ENCODE measurements at places on chromosomes 16 and 17.

GRCh38 chr17:29594519-29595090 is 1.7 kb downstream of the ANKRD13B start:
- no peak for DNase-seq

DNA sequence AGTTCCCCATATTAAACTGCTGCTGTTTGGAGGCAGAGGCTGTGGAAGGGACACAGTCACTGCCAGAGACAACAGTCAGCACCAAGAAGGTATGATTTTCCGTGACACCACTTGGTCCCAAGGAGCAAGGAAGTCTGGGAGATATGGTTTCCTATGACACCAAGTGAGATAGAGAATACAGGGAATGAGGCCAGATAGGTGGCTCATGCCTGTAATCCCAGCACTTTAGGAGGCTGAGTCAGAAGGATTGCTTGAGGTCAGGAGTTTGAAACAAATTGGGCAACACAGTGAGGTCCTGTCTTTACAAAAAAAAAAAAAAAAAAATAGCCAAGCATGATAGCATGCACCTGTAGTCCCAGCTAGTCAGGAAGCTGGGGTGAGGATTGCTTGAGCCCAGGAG is 90.8 kb downstream of the ABCC12 start:
- no peak for DNase-seq

DNA sequence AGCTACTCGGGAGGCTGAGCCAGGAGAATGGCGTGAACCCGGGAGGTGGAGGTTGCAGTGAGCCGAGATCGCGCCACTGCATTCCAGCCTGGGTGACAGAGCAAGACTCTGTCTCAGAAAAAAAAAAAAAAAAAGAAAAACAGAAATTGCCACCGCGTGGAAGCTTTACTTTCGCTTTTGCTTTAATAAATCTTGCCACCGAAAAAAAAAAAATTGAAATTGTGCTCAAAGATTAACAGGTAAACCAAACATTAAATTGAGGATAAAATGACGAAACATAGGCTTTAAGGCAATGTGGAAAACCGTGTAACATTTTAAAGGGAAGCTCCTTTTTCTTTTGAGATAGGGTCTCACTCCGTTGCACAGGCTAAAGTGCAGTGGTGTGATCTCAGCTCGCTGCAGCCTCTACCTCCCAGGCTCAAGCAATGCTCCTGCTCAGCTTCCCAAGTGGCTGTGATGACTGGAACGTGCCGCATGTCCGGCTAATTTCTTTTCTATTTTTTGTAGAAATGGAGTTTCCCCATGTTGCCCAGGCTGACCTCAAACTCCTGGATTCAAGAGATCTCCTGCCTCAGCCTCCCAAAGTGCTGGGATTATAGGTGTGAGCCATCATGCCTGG is 40.1 kb downstream of the ZNF276 start:
- peak; percentile 43 for DNase-seq

DNA sequence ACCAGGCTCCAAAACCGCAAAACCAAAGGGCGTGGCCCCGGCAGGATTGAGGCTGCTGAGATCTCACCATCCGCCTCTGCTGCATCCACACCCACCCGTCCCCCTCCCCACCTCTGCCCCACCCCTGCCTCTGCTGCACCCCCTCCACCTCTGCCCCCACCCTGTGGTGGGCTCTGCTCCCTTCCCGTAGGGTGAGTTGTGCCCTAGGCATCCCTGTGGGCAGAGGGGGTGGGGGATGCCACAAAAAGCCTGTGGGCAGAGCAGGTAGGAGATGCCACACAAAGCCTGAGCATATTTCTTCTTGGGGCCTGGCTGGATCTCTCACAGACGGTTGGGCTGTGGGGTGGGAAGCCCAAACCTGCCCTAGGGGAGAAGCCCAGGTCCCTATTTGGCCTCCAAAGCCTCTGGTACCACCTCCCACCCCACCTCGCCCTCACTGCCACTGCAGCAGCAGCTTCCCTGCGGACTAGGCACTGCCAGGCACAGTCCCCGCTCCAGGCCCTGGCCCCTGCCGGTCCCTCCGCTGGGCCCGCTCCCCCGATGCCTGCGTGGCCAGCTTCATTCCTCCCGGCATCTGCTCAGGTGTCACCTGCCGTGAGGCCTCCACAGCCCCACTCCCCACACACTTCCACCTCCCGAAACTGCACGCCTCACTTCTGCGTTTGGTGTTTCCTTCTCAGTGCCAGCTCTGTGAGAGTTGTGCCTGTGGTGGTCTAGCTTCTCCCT is 11.3 kb upstream of the PABPN1L start:
- no peak for DNase-seq

DNA sequence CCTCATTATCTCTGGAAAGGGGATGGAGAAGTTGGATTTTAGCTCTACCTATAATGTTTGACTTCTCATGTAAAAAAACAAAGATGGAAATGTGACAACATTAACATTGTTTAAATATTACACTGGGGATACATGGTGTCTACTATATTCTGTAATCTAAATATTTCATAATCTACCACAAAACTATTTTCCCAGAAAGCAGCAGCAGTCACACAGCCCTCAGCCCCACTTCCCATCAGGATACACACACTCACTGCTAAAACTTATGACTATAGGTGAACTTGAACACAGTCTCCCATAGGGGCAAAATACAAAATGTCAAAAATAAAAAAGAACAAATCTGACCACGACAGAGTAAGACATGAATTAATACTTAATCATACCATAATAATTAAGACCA is 95.7 kb downstream of the KANSL1 start:
- no peak for DNase-seq

DNA sequence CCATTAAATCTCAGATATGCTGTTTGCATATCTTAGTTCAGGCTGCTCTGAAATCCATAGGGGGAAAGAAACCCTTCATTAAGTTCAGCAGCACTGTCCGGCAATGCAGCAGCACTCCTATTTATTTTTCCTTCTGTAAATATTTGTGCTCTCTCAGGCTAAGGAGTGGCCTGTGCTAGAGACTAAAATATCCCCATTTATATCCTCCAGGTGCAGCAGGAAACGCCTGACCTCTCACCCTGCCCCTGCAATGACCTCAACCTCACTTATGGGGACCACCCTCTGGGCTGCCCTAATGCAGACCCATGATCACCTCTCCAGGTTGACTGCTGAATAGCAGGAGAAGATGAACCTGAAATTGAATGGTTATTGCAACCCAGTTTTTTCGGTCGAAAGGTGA is 165.0 kb upstream of the ELAC2 start:
- no peak for DNase-seq
